ENCODE measurements at places on chromosomes 3 and 15.

- DNase-seq, result no peak
Measured at GRCh38 chr3:48596676-48597407, 1.7 kb upstream of the COL7A1 start.

- DNase-seq, result no peak
Measured at GRCh38 chr3:141863491-141863890, 13.0 kb upstream of the ATP1B3 start.

GRCh38 chr3:113684271-113684819 lies 12.1 kb downstream of the USF3 start:
- no peak for DNase-seq

DNA sequence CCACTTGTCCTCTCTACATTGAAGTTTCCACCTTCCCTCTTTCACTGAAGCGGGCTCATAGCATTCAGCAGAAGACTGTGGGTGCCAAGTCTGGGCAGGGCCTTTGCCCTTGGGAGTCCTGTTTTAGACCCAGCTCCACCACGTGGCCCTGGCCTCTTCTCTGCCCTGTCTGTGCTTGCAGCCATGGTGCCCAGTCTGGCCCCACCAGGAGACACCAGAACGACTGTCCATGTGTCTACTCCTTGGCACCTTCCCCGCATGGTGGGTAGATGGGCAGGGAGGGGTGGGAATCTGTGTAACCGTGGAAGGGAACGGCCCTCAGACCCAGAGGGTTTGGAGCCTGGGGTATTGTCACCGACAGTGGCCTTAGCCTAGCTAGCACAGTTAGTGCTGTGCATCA lies 17.9 kb upstream of the EMC3 start:
- no peak for DNase-seq

- no peak for DNase-seq
Measured at GRCh38 chr3:39104961-39105686, 2.3 kb downstream of the GORASP1 start.

- DNase-seq, result no peak
Measured at GRCh38 chr15:73001840-73002239, 50.4 kb upstream of the NEO1 start.

GRCh38 chr3:34376691-34377090 lies 578.3 kb downstream of the PDCD6IP start:
- DNase-seq, result no peak

DNA sequence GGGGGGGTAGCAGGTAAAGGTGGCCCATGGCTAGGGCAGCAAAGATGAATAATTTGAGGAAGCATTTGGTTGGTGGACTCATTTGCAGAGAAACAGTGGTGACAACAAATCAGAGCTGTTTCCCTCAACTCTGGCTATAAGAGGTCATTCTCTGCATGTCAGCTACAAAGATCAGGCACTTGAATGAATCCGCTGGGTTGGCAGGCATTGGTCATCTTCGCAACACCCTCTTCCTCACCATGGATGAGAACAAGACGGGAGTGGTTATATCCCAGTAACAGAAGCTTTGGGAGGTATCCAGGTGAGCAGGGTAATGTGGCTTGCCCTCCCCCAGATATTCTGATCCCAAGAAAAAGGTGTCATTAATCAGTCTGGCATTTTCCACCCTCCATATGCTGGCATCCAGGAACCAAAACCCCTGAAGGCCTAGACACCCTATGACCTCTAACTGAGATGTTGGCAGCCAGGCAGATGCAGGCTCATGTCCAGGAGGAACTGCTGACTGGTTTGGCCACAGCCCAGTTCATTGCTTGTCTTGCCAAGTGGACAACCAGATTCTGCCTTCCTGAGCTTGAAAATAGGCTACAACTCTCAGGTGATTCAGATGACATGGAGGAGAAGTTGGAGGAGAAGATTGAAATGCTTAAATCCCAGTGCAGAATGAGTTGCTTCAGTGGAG lies 108.9 kb upstream of the TRIM42 start:
- no peak for DNase-seq

- DNase-seq, result no peak
Measured at GRCh38 chr15:92848464-92848851, 51.7 kb upstream of the CHD2 start.

DNA sequence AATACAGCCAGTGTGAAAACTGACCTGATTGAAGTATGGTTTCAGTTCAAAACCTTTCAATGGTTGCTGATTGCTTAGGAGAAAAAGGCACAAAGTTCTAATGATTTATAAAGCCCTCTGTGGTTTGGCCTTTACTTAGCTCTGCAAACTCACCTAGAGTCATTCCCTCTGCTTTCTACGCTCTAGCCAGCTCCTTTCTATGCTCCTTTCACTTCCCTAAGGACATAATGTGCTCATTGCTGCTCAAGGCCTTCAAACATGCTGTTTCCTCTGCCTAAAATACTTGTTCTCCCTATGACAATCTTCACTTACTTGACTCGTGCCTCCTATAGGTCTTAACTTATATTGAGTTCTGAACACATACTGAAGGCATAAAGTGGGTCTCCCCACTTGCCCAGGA lies 19.0 kb downstream of the RPL39L start:
- no peak for DNase-seq

GRCh38 chr3:71629289-71629688 lies 45.8 kb upstream of the FOXP1 start:
- DNase-seq, result no peak

DNA sequence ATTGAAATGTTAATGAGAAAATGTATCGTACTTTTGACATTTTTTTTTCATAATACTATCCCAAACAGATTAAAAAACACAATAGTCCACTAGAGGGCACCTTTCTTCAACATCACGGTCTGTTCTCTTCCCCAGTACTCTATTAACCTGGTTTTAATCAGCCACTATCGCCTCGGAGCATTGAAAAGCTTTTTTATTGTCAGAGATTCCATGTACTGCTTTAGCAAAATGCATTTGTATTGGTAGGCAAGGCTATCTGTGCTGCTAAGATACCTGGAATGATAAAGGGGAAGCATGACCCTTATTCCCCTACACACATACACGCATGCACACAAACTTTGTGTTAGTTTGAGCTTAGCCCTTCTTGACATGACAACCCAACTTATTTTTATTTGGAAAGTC lies 160.1 kb upstream of the IL12A start:
- DNase-seq, result no peak

- DNase-seq, result no peak
Measured at GRCh38 chr15:93219859-93220420, 130.9 kb upstream of the RGMA start.

DNA sequence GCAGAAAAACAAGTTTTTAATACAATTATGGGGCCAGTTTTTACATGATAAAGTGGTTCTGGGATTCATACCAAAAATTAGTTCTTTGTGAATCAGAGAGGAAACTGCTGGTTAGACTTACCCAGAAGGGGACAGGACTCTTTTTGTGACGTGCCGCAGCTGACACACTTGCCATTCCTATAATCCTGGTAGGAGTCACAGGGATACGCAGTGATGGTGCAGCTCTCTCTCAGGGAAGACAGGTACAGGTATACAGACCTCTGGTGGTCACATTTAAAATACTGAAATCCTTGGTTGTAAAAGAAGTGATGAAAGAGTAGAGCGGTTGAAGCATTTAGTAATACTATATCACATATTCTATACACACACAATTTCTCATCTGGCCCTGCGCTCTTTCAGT lies 20.2 kb upstream of the TMEM41A start:
- DNase-seq, result no peak

GRCh38 chr3:37171144-37171543 lies 3.2 kb downstream of the LRRFIP2 start:
- no peak for DNase-seq

DNA sequence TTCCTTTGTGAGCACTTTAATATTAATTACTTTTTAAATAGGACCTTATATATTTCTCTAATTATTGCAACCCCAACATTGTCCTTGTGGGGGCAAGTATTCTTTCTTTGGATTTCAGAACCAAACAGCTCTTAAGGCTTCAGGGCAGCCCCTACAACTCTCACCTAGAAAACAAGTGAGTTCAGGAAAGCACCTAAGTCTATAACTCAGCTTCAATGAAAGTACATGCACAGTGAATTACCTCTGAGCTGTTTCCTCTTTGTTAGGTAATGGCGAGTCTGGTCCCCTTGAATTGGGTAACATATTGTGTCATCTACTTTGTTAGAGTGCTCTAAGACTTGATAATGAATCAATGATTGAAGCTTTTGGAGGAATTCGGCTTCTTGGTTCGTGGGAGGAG lies 545.7 kb downstream of the NLGN1 start:
- no peak for DNase-seq

GRCh38 chr3:45553469-45553974 lies 41.0 kb upstream of the LIMD1 start:
- DNase-seq, result no peak
